ENCODE measurements at places on chromosomes 16 and 17. TPM values are rescaled to one million over a fixed set of nuclear protein-coding genes. Genes with fewer than 3 reads are reported as not detected.

The WNT9B gene
- total RNA-seq: 0.19 TPM

The TEKT3 gene
- not detected for total RNA-seq

GRCh38 chr17:68377771-68378267 lies 79.5 kb downstream of the WIPI1 start:
- H3K36me3 ChIP-seq: no peaks in the 10 kb centered on the region
- DNase-seq: no peak
- peaks cover 18% of the 10 kb centered on the region for H3K4me1 ChIP-seq

GRCh38 chr17:56785405-56785804 lies 48.3 kb downstream of the C17orf67 start:
- no peak for DNase-seq
- no peak overlapping the region for H3K4me3 ChIP-seq
- H3K27me3 ChIP-seq: no peaks in the 10 kb centered on the region
- no peak overlapping the region for H3K27ac ChIP-seq

- H3K4me1 ChIP-seq: peaks cover 78% of the 10 kb centered on the region
- peaks cover 4% of the 10 kb centered on the region for H3K27me3 ChIP-seq
- no peak for DNase-seq
- H3K27ac ChIP-seq: peak overlapping the region; percentile 64
Measured at GRCh38 chr16:1984347-1985225, 593 bp downstream of the GFER start.

- H3K36me3 ChIP-seq: peaks cover 100% of the 10 kb centered on the region
- no peak for DNase-seq
- peaks cover 9% of the 10 kb centered on the region for H3K4me1 ChIP-seq
- H3K27ac ChIP-seq: no peak overlapping the region
Measured at GRCh38 chr16:58187665-58188421, 10.1 kb downstream of the CSNK2A2 start.

DNA sequence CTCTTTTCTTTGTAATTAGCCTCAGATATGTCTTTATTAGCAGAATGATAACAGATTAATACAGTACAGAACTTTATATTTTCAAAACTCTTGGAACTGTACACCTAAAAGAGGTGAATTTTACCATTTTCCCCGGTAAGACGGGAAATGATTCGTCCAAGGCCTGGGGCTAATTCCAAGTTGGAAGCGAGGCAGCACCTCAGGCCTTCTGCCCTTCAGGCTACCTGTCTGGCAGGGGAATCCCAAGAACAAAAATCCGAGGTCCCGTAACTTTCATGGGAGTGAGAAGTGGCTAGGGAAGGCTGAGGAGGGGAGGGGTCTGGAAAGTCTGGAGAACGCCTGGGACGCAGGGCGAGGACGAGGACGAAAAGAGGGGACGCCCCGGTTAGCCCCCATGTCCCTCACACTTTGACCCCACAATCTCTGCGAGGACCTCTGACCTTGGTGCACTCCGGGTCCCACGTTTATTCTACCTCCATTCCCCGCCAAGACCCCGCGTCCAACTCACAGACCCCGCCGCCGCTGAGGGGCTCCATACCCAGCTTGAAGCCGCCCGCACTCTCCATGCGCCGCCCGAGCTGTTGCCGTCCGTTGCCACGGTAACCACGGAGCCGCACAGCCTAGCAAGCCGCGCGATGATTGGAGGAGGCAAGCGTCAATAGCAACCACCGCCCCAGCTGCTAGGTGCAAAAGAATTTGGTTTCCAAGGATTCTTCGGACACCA lies at the start of gene HYDIN:
HYDIN (minus strand) TSS at position 601 of the 724 bp plus-strand sequence. CDS start 43,827 bp downstream, outside the sequence.
- H3K36me3 ChIP-seq: no peaks in the 10 kb centered on the region
- H3K27ac ChIP-seq: no peak within 1 kb of the TSS
- no peak for DNase-seq

DNA sequence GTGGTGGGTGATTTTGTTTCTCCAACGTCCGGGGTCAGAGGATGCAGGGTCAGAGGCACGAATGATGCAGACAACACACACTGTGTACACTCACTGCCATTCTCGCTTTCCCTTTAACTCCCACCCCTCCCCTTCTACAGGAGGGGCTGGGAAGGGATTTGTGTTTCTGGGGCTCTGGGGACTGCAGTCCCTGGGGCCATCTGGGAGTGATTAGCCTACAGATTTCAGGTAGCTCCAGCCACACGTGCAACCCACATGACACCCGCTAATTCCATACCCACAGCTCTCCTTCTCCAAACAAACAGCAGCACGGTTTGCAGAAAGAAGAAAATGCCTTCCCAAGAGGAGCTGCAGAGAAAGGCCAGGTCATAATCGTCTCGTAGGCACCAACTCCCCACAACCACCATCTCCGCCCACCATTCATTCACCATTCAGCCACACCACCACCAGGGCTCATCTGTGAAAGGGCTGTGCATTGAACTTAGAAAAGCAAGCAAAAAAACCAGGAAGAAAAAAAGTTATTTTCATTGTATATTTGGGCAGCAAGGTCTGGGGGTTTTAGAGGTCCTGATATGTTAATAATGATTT lies 9.4 kb upstream of the SOX9 start:
- no peaks in the 10 kb centered on the region for H3K27me3 ChIP-seq
- H3K4me1 ChIP-seq: peaks cover 4% of the 10 kb centered on the region
- no peaks in the 10 kb centered on the region for H3K36me3 ChIP-seq
- H3K4me3 ChIP-seq: no peak overlapping the region

- H3K36me3 ChIP-seq: no peaks in the 10 kb centered on the region
- DNase-seq: no peak
- H3K27me3 ChIP-seq: no peaks in the 10 kb centered on the region
- H3K4me1 ChIP-seq: peaks cover 2% of the 10 kb centered on the region
- H3K4me3 ChIP-seq: no peak overlapping the region
Measured at GRCh38 chr17:76432712-76433336, 20.1 kb downstream of the UBE2O start.

- H3K4me3 ChIP-seq: no peak overlapping the region
- H3K36me3 ChIP-seq: peaks cover 10% of the 10 kb centered on the region
- H3K27ac ChIP-seq: peak overlapping the region; percentile 11
- no peak for DNase-seq
Measured at GRCh38 chr16:29813644-29814562, 1.9 kb downstream of the PRRT2 start.

GRCh38 chr17:50256826-50257618 lies 17.2 kb upstream of the TMEM92 start:
- no peaks in the 10 kb centered on the region for H3K27me3 ChIP-seq
- H3K27ac ChIP-seq: no peak overlapping the region
- H3K4me1 ChIP-seq: peaks cover 29% of the 10 kb centered on the region
- no peak overlapping the region for H3K4me3 ChIP-seq
- H3K36me3 ChIP-seq: no peaks in the 10 kb centered on the region

DNA sequence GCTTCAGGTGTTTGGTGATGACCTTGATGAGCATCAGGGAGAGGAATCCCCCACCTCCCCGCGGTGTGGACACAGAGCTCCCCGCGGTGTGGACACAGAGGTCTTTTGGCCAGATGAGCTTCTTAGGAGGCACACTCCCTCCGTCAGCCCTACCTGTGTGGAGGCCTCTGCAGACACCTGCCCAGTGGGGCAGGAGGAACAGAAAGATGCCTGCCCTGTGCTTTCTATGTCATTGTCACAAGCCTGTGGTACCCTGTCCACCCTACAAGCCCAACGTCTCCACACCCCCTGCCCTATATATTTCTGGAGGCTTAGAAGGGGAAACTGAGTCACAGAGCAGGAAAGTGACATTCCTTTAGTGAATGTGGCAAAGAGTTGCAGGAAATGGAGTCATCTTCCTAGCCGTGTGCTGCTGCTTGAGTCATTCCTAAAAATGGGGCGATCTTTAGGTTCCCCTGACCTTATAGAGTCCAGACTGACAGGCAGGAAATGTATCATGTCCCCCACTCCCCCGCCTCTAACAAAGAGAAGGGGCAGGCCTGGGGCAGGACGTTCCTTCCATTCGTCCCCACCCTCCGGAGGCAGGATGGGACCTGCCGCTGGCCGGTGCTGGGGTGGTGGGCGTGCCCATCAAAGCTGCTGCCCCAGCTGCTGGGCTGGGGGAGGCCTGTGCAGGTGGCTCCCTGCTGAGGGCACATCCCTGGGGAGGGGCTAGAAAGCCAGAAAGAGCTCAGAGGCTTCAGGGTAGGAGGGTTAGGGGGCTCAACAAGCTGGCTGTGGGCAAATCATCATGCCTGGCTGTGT lies 1.0 kb upstream of the C16orf74 start:
- H3K27me3 ChIP-seq: no peaks in the 10 kb centered on the region
- no peaks in the 10 kb centered on the region for H3K36me3 ChIP-seq
- H3K27ac ChIP-seq: peak overlapping the region; percentile 32
- no peak overlapping the region for H3K4me3 ChIP-seq
- H3K4me1 ChIP-seq: peaks cover 60% of the 10 kb centered on the region

GRCh38 chr17:75456039-75456416 lies 407 bp upstream of the TMEM94 start:
- no peaks in the 10 kb centered on the region for H3K36me3 ChIP-seq
- peak overlapping the region; percentile 78 for H3K4me3 ChIP-seq
- peak overlapping the region; percentile 93 for H3K27ac ChIP-seq
- H3K27me3 ChIP-seq: no peaks in the 10 kb centered on the region
- no peak for DNase-seq
- H3K4me1 ChIP-seq: peaks cover 30% of the 10 kb centered on the region

GRCh38 chr16:27066668-27067537 lies at the start of gene C16orf82:
TSS of gene C16orf82 (plus strand) at chr16:27066927.
- H3K36me3 ChIP-seq: no peaks in the 10 kb centered on the region
- H3K4me1 ChIP-seq: no peaks in the 10 kb centered on the region
- no peak within 1 kb of the TSS for H3K4me3 ChIP-seq
- no peak for DNase-seq

DNA sequence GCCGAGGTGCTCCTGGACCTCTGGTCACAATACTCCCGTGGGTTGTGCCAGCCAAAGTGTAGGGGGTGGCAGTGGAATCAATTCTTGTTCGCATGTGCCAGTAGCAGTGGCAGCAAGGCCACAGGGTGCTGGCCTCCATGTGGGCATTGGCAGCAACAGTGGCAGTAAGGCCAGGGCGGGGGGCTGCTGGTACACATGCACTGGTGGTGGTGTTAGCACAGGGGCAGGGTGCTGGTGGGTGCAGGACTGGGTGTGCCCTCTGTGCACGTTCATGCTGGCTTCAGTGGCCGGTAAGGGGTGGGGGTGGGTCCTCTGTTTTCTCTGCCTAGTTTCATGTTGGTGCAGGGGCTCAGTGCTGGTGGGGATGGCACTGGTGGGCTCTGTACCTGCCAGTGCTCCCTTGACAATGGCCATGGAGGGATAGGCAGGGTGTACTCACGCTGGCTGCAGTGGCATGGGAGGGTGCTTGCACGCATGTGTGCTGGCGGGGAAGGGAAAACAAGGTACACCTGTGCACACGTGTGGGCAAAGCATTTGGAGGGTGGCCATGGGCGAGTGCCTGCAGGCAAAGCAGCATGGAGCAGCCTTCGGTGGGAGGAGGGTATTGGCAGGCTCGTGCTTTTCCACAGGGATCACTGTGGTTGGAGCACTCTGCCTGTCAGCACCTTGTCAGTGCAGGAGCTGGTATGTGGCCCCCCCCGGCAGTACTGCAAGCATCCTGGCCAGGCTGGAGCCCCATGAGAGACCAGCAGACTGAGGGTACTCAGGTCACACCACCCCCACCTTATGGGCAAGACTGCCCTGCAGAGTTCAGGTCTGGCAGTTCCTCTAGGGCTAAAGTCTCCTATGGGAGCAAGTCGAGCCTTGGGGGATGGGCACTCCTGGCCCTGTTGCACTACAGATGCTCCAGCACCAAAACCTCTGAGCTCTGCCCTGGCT lies 35.8 kb downstream of the NF1 start:
- no peak overlapping the region for H3K4me3 ChIP-seq
- H3K27ac ChIP-seq: no peak overlapping the region
- no peaks in the 10 kb centered on the region for H3K4me1 ChIP-seq
- H3K27me3 ChIP-seq: no peaks in the 10 kb centered on the region
- no peak for DNase-seq
- no peaks in the 10 kb centered on the region for H3K36me3 ChIP-seq

DNA sequence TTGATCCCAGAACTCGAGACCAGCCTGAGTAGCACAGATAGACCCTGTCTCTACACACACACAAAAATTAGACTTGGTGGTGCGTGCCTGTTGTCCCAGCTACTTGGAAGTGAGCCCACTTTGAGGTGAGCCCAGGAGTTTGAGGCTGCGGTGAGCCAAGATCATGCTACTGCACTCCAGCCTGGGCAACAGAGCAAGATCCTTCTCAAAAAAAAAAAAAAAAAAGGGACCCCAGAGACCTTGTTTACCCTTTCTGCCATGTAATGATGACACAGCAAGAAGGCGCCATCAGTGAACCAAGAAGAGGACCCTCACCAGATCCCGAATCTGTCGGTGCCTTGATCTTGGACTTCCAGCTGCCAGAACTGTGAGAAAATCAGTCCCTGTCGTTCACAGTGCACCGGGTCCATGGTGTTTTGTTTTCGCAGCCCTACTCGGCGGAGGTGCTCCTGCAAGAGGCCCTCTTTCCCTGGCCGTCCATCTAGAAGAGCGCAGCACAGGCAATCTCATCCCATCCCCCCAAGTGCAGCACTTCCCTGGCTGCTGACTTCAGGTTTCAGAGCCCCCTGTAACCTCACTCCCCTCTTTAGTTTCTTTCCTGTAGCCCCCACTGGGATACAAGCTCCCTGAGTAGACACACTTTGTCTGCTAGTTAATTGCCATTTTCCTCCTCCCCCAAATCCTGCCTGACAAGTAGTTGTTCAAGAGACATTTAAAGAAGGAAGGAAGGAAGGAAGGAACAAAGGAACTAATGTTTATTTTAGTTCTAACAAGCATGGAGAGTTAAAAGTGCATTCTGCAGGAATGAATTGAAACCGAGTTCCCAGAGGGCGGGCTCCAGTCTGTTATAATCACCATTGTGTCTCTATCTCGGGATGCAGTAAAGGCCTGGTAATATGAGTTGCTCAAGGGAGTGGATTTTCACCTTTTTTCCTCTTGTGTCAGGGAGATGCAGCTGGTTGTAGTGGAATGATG lies 115.3 kb downstream of the SNX29 start:
- H3K4me1 ChIP-seq: peaks cover 37% of the 10 kb centered on the region
- no peak overlapping the region for H3K4me3 ChIP-seq
- no peaks in the 10 kb centered on the region for H3K36me3 ChIP-seq
- H3K27ac ChIP-seq: peak overlapping the region; percentile 55
- no peak for DNase-seq

GRCh38 chr17:50837980-50838954 lies 2.9 kb downstream of the WFIKKN2 start:
- DNase-seq: no peak
- no peak overlapping the region for H3K27ac ChIP-seq
- H3K36me3 ChIP-seq: no peaks in the 10 kb centered on the region
- no peaks in the 10 kb centered on the region for H3K27me3 ChIP-seq

DNA sequence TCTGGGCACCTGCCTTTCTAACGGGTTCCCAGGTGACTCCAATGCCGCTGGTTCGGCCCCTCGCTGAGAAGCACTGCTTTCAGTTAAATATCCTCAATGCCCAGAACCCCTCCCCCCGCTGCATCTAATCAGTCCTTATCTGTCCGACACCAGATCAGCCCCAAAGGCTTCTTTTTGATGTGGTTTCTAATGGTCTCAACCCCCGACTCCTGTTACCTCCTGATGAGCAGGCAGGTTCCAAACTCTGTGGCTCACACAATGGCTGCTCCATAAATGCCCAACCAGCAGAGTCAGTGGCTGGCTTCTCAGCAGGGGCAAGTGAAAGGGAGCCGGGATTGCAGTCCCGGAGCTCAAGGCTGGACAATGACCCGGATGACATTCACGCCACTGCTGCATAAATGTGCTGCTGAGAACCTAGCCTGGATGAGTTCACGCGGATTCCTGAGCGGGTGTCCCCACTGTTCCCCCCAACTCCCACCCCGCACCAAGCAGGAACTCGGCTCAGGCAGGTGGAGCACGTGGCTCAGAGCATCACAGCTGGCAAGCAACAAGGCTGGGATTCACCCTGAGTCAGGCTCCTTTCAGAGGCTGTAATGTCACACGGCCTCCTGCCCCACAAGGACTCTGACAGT lies 1.0 kb upstream of the SLC38A8 start:
- DNase-seq: no peak
- peaks cover 19% of the 10 kb centered on the region for H3K4me1 ChIP-seq
- H3K4me3 ChIP-seq: no peak overlapping the region
- peaks cover 17% of the 10 kb centered on the region for H3K36me3 ChIP-seq
